ENCODE measurements at places on chromosomes 16 and 17.

GRCh38 chr16:8380311-8380710 is 210.0 kb downstream of the TMEM114 start:
- DNase-seq, result no peak

GRCh38 chr17:79907850-79908249 is 68.6 kb upstream of the CBX4 start:
- DNase-seq, result no peak

GRCh38 chr17:56309897-56310296 is 156.6 kb downstream of the ANKFN1 start:
- DNase-seq, result no peak

DNA sequence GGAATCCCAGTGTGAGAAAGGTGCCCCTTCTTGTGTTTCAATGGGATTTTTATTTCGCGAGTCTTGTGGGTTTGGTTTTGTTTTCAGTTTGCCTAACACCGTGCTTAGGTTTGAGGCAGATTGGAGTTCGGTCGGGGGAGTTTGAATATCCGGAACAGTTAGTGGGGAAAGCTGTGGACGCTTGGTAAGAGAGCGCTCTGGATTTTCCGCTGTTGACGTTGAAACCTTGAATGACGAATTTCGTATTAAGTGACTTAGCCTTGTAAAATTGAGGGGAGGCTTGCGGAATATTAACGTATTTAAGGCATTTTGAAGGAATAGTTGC is 567 bp downstream of the UBB start:
- peak; percentile 29 for DNase-seq

DNA sequence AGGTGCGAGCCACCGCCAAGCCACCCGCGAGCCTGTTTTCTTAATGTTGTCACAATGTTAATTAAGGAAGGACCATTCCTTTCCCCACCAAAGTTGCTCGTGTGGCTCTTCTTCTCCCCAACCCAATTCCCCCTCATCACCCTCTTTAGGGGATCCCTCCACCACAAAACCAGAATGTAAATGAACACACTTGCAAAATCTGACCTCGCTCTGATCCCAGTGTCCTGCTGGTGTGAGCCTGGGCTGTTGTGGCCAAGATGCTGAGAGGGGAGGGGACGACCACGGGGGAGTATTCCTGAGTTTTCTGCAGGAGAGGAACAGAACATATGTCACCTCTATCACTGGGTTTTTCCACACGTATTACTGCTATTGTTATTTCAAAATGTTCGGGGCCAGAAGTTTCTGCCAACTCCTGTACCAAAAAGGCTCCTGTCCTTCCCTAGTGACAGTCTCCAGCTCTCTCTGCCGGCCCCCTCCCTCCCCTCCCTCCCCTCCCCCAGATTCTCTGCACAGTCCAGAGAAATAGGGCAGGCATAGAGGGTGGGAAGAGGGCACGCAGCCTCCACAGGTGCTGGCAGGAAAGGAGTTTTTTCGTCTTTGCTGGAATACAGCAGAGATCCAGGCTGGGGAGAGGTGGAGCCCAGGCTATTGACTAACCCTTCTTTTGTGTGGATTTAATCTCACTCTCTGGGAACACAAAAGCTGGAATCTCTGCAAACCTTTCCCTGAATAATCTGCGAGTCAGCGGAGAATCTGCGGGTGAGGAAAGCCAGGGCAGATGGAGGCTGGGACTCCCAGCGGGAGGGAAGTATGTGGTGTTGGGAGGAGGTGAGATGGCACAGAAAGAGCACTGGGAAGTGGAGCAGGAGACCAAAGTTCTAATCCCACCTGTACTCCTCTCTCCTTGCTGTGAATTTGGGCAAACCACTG is 4.5 kb upstream of the CA4 start:
- DNase-seq, result no peak

- DNase-seq, result no peak
These were observed 2.4 kb upstream of the NACA2 start for GRCh38 chr17:61593426-61593825.

GRCh38 chr17:17024778-17025300 is 17.4 kb upstream of the MPRIP start:
- DNase-seq, result no peak

DNA sequence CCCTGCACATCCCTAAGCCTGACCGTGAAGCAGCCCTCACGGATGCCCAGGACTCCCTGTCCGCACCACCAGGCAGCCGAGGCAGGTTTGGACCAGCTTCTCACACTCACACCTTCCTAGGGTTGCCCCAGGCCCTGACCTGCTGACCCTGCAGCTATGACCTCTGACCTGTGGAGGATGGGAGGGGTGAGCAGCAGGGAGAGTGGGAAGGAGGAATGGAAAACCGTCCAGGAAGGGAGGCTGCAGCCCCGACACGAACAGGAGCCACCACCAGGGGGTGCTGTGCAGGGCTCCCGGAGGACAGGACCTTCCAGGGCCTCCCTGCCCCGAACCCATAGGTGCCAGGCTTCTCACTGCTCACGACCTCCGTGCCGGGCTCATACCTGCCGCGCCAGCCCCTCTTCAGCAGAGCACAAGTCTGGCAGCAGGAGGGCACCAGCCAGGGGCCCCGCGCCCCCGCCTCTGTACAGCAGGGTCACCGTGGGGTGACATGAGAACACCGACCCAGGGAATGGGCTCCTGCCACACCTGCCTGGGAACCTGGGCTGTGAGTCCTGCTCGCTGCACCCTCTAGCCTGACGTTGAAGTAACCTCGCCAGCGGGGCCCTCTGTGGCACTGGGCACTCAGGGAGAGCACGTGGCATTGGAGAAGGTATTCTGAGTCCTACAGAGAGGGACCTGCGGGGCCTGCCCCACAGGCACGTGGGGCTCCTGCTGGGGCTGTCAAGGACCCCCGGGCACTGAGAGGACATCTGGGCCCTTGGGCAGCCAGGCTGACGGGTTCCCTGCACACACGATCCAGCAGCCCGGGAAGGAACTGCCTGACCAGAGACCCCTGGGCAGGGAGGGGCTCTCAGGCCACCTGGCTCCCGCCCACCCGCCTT is 37.6 kb downstream of the CTU2 start:
- DNase-seq, result peak; percentile 58

DNA sequence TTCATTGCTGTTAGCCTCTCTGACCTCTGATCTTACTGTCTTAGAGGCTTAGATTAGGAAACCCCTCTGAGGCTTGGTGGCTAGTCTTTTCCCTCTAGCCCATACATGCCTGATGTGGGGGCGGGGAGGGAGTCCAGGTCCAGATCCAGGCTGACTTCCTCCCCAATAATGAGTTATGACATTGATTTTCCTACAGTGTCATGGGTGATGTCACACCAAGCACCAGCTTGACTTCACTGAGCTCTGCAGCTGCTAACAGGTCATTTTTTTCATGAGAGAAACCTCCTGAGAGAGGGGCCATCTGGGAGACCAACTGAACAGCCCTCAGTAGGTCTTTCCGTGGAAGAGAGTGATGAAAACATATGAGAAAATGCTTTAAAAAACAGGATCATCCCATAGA is 180.2 kb upstream of the N4BP1 start:
- no peak for DNase-seq

DNA sequence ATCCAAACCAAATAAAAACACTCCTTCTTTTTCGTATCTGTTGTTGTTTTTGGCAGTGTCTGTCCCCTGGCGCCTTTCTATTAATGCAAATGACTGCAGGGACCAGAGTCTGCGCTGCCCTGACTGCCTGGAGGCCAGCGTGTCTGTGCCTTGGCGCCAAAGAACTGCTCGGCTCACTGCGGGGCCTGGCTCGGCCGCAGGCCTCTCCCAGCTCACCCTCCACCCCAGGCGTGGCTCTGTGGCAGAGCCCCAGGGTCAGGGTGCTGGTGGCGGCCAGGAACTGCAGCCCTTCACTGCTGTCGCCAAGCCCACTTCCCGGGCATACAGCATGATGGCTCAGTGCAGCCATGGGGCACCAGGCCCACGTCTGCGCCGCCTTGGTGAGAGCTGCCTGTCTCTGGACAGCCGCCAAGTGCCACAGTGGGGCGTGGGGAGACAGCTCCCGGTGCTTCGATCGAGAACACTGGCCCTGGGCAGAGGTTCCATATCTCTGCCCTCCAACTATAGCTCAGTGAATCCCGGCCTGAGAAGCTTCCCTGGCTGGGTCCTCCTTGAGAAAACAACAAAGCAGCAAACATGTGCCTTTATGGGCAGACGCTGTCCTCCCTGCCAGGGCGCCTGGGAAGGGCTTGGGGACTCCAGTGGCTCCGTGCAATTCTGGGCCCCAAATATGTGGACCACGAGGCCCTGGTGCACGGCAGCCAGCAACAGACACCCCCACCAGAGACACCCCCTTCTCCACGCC is 11.1 kb downstream of the CANT1 start:
- DNase-seq, result no peak

DNA sequence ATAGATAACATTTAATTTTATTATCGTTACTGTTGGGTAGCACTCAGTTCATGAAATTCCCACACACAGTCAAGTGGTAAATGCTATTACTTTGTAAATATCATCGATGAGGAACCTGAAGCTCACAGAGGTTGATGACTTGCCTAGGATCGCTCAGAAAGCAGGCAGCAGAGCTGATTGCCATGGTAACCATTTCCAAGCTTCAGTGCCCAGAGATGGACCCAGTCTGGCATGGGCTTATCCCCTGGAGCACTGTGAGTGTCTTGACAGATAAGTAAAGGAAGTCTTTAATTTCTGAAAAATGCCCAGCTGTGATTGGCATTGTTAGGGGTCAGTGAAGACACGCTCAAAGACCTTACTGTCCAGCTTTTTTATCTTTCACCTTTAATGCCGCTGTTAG is 95.0 kb downstream of the PRKCB start:
- no peak for DNase-seq

- DNase-seq, result no peak
These were observed 73.6 kb downstream of the WIPI1 start for GRCh38 chr17:68383443-68384321.

GRCh38 chr16:4944333-4945281 is 7.7 kb upstream of the PPL start:
- DNase-seq, result no peak

- DNase-seq, result no peak
These were observed 21.2 kb downstream of the ZNF469 start for GRCh38 chr16:88403794-88404581.

- DNase-seq, result no peak
These were observed 78.6 kb upstream of the ZNF469 start for GRCh38 chr16:88303890-88304819.

- DNase-seq, result no peak
These were observed 224.9 kb downstream of the HS3ST3B1 start for GRCh38 chr17:14525551-14526455.

DNA sequence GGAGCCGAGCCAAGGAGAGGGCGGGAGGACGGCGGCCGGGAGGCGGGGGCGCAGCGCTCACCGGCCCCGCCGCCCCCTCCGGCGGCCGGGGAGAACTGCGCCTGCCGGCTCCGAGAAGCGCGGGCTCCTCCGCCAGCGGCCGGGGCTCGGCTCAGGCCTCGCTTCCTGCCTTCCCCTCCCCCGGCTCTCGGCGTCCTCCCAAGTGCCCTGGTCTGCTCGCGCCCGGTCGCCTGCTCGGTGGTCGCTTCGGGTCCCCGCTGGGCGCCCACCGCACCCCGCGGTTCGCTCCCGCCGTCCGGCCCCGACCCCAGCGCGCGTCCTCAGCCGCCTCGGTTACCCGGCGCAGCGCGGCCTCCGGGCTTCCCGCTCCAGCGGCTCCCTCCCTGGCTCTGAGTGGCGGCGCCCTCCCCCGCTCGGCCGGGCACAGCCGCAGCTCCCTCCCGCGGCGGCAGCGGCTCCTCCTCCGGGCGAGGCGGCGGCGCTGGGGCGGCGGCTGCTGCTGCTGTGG is 313 bp downstream of the UBTF start:
- DNase-seq, result peak; percentile 51

GRCh38 chr16:3655396-3656159 is 1.1 kb downstream of the DNASE1 start:
- DNase-seq, result no peak

GRCh38 chr16:19463468-19464315 is 46.0 kb downstream of the TMC5 start:
- no peak for DNase-seq

DNA sequence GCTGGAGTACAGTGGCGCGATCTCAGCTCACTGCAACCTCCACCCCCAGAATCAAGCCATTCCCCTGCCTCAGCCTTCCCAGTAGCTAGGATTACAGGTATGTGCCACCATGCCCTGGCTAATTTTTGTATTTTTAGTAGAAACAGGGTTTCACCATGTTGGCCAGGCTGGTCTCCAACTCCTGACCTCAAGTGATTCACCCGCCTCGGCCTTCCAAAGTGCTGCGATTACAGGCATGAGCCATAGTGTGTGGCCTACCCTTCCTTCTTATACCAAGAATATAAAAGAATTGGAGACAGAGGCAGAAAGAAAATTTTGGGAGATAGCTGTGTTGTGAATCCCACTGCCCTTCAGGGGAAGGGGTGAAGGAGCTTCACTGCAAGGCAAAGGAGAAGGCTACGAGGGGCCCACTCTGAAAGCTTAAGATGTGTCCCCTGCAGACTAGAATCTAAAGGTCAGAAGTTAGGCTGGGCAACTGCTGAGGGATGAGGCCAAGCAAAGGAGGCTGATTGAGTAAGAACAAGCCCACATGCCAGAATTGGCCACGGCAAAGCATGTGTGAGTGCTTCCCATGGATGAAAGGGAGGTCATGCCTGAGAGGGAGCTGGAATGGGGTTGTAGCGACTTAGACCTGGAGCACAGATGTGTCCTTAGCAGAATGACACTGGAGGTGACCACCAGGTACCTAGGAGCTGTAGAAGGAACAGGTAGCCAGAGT is 8.4 kb upstream of the CRYBA1 start:
- no peak for DNase-seq

GRCh38 chr17:82358465-82359350 is at the start of gene TEX19:
TEX19 (plus strand) TSS chr17:82359247; CDS start chr17:82362151, 2,904 bp downstream.
- DNase-seq, result no peak

DNA sequence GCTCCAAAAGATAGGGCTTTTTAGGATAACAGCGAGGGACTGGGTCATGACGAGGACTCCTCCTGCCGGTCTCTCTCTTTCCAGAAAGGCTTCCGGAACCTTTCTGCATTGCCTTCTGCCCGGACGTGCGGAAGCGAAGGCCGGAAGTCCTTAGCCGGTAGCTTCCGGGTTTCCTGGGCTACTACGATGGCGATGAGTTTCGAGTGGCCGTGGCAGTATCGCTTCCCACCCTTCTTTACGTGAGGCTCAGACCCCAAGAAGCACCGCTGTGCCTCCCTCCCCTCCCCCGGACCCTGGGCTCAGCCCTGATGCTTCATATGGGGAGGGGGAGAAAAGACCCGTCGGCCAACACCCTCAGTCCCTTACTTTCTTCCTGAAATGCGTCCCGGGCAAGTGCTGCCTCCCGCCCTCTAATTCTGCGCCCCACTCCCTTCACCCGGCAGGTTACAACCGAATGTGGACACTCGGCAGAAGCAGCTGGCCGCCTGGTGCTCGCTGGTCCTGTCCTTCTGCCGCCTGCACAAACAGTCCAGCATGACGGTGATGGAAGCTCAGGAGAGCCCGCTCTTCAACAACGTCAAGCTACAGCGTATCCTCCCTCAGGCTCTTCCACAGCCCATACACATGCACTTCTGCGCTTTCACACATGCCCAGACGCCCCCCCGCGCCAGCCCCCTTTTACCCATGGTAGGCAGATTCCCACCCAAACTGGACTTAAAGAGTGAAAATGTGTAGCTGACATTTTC is at the start of gene VPS25:
Gene VPS25, plus strand, starts transcription at position 160 of the 746 bp plus-strand sequence. Its CDS starts 27 bp downstream, at position 187.
- peak; percentile 59 for DNase-seq

DNA sequence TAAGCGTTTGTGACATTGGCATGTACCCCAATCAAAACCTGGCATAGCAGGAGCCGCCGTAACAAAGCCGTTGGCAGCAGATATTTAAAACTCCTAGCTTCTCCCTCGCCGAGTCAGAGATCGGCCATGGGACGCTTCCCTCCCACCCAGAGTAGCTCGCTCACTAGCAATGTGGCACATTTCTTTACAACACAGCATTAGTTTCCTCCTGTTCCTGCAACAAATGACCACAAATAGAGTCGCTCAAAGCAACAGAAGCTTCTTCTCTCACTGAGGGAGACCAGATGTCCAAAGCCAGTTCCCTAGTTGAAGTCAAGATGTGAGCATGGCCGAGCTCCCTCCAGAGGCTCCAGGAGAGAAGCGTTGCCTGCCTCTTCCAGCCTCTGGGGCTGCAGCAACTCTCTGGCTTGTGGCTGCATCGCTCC is 106.7 kb downstream of the RBFOX3 start:
- DNase-seq, result no peak

All from stimulated activated CD4-positive, alpha-beta T cell treated with anti-CD3 and anti-CD28 coated beads, Interleukin-12 subunit alpha, Interleukin-12 subunit beta, amount 100 ng/mL, for 24 hours (primary cell).